ENCODE measurements at places on chromosomes 2 and 18. TPM values are rescaled to one million over a fixed set of nuclear protein-coding genes. Genes with fewer than 3 reads are reported as not detected.

The PGAP1 gene
- 29.4 TPM for polyA plus RNA-seq

The GKN2 gene
- polyA plus RNA-seq, result not detected

The TSPYL6 gene
- not detected for polyA plus RNA-seq

The ASPRV1 gene
- 3.9 TPM for polyA plus RNA-seq

The ARHGEF4 gene
- polyA plus RNA-seq, result 6.5 TPM

The RUFY4 gene
- polyA plus RNA-seq, result 0.59 TPM

The PRLH gene
- polyA plus RNA-seq, result not detected

The CRACDL gene
- polyA plus RNA-seq, result 3.5 TPM

DNA sequence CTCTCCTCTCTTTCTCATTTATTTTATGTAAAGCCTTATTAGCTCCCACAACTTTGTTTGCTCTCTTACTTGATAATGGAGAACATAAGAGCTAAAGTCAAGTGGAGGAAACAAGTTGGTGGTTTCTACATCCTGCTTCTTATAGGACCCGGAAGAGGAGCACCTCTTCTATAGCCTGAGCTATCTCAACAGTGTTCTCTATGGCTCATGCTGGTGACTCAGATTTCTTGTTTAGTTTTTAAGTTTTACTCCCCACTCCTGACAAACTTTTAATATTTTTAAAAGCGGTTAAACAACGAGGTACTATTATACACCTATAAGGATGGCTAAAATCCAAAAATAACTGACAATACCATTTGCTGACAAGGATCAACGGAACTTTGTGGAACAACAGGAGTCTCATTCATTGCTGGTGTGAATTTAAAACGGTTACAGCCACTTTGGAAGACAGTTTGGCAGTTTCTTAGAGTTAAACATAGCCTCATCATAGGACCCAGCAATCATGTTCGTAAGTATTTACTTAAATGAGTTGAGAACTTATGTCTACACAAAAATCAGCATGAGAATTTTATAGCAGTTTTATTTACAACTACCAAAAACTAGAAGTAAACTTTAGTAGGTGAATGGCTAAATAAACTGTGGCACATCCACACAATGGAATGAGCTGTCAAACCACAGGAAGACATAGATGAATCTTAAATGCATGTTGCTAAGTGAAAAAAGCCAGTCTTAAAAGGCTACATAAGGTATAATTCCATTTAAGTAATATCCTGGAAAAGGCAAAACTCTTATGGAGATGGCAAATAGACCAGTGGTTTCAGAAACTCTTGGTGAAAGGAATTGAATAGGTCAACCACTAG, 12.7 kb upstream of the CDC42EP3 start:
- no peak for DNase-seq

DNA sequence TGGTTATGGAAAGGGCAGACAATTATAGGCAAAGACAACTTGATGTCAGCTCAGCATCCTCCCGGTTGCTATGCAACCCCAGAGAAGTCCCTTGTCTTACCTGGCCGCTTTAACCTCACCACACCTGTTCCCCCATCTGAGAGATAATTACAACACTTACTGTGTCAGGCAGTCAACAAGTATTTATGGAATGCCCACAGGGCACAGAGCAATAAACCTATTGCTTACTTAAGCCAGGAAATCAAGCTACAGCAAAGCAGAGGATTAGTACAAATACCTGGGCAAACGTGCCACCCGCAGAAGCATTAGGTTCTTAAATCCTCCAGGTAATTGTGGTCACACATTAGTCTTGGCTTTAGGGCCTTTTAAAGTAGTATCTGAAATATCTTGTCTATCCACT, 320.4 kb upstream of the REV1 start:
- DNase-seq, result no peak

- DNase-seq, result no peak
These were observed 200.0 kb downstream of the ZNF407 start for GRCh38 chr18:74797577-74798151.

DNA sequence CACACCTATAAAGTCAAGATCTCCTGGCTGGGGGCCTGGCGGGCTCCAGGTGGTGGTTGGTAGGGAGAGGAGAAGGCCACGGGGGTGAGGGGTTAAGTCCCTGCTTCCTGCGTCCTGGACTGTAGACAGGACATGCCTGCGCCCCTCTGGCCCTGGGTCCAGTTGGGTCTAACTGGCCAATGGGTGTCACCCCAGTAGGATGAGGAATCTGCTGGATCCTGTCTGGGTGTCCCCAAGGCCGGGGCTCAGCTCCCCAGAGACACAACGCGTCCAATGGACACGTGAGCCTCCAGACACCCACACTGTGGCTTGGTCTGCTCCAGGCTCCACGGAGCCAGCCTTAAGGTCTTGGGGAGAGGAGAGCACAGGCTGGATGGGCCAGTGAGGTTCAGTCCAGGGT, 19.6 kb downstream of the AQP12A start:
- no peak for DNase-seq

GRCh38 chr18:26268454-26268853, 42.2 kb downstream of the TAF4B start:
- DNase-seq, result no peak

DNA sequence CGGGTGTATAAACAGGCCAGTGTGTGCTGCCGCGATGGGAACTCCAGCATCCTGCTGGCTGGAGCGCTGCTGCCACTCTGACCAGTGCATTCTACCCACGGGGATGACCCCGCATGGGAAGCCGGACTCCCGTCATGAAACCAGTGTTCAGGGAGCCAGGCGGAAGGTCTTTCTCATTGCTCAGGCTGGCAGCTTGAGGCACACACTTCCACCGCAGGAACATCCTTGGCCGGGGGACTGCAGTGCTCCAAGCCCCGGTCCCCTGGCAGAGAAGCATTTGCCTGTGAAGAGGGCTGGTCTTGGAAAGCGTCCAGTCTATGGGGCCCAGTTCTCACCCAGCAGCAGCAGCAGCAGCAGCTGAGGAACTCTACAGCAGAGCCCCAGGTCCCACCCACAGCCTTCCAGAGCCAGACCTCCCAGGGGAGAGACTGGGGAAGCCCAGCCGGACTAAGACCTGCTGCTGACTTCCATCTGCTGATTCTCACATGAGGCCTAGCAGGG, 235.9 kb downstream of the KLHL29 start:
- no peak for DNase-seq

GRCh38 chr2:28567061-28567471, 71.2 kb downstream of the PLB1 start:
- DNase-seq, result no peak

- no peak for DNase-seq
These were observed 49.9 kb downstream of the DGKD start for GRCh38 chr2:233404222-233404621.

GRCh38 chr2:3754280-3754679, 50.9 kb downstream of the DCDC2C start:
- no peak for DNase-seq

GRCh38 chr2:7773362-7774360, 856.4 kb downstream of the RNF144A start:
- no peak for DNase-seq

GRCh38 chr18:3530807-3531206, 80.8 kb downstream of the TGIF1 start:
- DNase-seq, result no peak

- no peak for DNase-seq
These were observed 326.9 kb upstream of the HNRNPA3 start for GRCh38 chr2:176885661-176886060.

GRCh38 chr18:70326255-70326654, 37.4 kb downstream of the SOCS6 start:
- no peak for DNase-seq

DNA sequence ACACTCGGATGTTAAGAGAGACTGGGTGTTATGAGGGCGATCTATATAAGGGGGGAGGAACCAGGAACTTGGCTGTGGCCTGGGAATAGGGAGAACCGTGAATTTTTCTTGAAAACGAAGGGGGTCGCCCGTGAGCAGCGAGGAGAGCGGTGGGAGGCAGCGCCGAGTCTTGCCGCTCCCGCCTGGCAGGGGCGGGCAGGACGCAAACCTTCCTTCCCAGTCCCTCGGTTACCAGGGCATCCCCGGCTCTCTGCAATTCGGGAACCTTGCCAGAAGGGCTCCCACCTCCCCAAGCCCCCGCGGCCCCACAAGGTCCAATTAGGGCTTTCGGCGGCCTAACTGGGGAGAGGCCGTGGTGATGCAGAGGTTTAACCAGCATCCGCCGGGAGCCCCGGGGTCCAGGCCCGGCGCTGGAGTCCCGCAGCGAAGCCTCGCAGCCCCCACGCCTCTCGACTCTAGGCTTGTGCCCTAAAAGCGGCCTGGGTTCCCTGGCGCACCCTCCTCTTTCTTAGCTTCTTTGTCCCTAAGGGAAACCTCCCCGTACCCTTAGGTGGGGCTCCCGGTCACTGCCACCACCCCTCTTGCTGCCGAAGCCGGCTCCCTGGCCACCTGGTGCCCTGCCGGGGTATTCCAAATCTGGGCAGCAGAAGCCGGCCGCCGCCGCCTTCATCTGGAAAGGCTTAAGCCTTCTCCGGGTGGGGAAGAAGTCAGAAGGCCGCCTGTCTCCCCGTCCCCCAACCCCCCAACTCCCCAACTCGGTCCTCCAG, 680 bp upstream of the FHOD3 start:
- DNase-seq, result no peak

DNA sequence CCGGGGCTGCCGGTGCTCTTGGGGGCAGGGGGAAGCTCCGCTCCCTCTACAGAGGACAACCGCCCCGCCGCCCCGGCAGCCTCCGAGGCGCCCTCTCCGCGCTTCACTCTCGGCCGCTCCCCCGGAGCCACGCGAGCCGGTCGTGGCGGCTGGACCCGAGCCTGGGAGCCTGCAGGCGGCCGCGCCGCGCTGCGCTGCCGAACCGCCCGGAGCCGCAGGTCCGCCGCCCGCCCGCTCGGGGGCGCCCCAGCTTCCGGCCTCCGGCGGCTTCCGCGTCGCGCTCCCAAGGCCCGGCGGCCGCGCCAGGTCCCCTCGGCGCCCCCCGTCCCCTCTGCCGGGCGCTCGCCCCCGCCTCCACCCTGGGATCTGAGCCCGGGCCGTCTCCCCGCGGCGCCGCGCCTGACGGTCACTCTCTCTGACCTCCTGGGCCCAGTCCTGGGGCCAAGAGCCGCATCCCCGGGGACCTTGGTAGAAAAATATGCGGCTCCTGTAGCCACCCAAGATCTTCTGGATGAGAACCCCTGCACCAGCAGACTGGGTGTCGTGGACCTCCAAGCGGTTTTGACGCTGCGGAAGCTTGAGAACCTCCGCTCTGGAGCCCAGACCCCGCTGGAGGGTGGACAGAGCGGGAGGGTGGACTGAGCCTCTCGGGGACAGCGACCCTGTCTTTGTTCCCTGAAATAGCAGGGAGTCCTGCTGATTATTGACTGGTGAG, 44.3 kb downstream of the SERTAD2 start:
- no peak for DNase-seq

DNA sequence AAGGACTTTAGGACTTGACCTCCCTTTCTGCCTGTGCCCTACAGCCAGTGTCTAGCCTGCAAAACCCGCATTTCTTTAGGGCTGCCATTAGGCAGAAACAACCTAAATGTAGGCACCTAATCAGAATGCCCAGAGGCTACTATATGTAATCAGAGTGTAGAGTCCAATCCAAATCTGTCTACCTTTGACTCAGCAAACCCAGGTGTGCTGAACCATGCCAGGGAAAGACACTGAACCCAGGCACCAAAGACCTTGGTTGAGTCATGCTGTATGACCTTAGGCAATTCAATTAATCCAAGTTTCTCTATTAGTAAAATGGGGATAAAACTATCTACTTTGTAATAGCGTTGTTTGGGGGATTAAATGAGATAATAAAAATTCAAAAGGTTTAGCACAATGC, 20.7 kb downstream of the CAPN14 start:
- DNase-seq, result no peak

DNA sequence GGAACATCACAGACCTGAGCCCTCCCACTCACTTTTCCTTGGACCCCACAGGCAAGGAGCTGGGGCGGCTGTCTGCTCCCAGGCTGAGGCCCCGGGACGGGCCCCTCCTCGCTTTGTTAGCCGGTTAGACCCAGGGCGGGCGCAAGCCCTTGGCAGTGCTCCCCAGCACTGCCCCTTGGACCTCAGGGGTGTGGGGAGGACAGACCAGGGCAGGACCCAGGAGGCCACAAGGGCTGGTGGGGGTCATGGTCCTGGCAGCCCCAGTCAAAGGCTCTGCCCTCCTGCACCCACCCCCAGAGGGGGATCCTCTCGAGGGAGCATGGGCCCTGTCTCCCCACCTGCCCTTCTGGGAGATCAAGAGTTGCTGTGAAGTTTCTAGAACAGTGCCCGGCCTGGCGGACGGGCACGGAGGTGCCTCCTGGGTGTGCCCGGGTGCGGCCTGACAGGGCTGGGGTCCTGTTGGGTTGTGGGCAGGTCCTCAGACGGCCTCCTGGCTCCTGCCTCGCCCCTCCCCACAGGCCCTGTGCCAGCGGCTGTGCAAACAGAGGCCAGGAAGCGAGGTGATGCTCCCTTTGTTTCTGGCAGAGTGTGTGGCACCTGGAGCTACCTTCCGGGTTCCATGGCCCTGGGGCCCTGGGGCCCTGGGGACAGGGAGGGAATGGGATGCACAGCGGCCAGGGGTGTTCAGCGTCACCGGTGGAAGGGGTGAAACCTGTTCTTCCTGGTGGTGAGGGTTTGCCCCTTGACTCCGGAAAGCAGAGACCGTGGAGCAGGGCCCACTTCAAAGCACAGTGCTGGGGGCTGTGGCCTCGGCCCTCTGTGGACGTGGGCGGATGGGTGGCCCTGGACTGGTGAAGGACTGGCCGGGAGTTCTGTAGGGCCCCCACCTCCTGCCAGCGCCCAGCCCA, 2.9 kb upstream of the GAL3ST2 start:
- DNase-seq, result no peak

DNA sequence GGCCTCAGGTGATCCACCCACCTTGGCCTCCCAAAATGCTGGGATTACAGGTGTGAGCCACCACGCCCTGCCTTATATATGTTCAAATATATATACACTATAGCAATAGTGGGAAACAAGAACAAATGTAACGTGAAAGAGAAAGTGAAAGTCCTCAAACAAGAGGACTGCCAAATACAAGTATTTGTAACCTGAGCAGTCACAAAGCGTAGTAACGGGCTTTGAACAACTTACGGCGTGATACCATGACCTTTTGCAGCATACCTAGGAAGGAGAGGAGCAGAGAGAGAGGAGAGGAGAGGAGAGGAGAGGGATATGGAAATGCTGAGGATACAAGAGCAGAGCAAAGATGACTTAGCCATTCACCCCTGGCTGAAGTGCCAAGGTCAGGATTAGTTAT, 113.8 kb upstream of the RGPD4 start:
- no peak for DNase-seq

GRCh38 chr2:46210063-46210462, 87.1 kb upstream of the EPAS1 start:
- DNase-seq, result no peak

GRCh38 chr18:37408676-37409265, 156.8 kb downstream of the CELF4 start:
- no peak for DNase-seq

GRCh38 chr2:112488201-112488600, 6.2 kb downstream of the TTL start:
- no peak for DNase-seq
